NCI-H345 (cell line): ENCODE measurements at places on chromosomes 4 and X.
A peak's percentile ranks its signal among the peaks of the same experiment; 100 is the strongest.

DNA sequence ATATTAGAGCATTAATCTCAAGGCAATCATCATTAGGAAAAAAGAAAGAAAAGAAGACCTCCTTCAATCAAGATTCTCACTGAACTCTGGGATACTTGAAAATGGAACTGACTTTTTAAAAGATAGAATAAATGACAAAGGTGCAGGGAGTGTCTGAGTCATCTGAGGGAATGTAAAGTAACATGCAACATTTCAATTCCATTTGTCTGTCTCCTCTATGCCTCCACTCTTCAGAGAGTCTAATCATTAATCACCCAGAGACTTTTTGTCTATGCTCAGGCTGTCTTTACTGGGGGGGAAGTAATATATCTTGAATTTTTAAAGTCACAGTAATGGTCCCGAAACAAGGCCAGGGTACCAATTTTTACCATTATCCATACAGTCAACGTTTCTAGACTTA lies 55.0 kb upstream of the PACRGL start:
- DNase-seq, result no peak

- DNase-seq, result no peak
Observed at GRCh38 chr4:149549911-149550310, 265.7 kb downstream of the IQCM start.

- no peak for DNase-seq
Observed at GRCh38 chrX:3699821-3700381, 13.5 kb downstream of the PRKX start.

DNA sequence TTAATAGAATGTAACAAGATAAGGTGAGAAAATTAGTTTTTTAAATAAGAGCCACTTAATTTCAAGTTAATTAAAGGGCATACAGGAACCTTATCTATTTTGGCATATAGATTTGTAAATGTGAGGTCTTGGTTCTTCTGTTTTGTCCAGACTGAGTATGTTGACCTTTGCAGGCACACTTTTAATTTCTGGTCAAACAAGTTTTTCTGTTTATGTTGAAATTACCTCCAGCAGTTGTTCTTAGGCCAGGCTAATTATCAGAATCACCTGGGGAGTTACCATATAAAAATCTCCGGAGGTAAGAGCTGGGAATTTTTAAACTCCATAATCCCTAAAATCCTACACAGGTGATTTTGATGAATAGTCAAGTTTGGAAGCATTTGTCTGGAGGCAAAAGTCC lies 227.4 kb upstream of the ANKRD50 start:
- no peak for DNase-seq

DNA sequence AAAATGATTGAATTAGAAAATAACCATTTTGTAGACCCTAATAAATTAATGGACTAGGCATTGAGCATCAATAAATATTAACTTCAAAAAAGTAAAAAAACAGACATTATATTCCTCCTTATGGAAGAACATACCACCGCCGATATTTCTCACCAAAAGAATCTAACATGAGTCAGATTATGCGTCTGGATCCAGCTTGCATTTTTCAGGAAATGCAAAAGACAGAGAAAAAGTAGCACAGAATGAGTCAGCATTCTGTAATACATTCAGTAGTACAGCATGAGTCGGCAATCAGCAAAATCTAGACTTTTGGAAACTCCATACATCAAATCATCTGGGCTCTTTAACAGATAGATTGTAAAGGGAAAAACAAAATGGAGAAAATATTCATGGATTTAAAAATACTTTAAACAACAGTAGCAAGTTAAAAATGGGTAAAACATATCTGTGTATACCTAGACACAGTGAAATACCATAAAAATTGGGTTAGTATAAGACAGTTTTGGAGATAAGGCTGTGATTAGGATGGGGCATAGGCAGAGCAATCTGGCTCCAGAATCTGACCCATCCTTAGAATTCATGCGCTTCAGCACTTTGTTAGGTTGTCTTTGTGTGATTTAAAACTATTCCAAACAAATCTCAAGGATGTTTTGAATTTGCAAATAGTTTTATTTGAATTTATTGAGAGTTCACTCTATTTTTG lies 633.0 kb upstream of the FAM241A start:
- no peak for DNase-seq

GRCh38 chrX:24166078-24166477 lies 16.5 kb downstream of the ZFX start:
- DNase-seq, result no peak

GRCh38 chr4:94304365-94304971 lies 38.2 kb downstream of the HPGDS start:
- no peak for DNase-seq

- DNase-seq, result no peak
Observed at GRCh38 chr4:88672987-88673386, 24.6 kb downstream of the NAP1L5 start.

- DNase-seq, result no peak
Observed at GRCh38 chr4:80196259-80196921, 913 bp upstream of the PRDM8 start.

DNA sequence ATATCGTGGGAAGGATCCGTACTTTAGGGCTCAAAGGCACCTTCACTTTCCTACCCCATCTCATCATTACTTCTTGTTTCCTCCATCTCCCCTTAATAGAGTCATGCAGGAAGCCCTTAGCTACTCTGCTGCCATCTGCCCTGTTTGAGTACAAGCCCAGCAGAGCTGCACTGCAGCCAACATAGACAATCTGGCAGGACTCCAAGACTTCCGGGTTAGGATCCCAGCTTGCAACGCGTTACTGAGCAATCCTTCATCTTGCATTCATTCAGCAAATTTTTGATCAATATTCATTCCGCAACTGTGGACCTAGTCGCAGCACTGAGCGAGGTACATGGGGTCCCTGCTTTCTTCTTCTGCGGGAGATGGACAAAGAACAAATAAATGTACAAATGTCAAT lies 344.9 kb downstream of the BCOR start:
- peak; percentile 67 for DNase-seq
